T-helper 2 cell (primary cell): ENCODE measurements at places on chromosomes 2 and 18.

DNA sequence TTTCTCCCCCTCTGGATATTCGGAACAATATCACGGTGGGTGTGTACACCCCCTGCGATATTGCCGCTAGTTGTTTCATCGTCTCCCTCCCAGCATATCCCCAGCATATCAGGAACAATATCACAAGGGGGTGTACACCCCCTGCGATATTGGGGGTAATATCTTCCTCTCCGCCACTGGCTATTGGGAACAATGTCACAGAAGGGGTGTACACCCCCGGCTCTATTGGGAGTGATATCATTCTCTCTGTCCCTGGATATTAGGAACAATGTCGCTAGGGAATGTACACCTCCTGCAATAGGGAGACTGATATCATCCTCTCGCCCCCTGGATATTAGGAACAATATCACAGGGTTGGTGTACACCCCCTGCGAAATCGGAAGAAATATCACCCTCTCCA, 1932.0 kb downstream of the SUCLG1 start:
- no peak for DNase-seq

DNA sequence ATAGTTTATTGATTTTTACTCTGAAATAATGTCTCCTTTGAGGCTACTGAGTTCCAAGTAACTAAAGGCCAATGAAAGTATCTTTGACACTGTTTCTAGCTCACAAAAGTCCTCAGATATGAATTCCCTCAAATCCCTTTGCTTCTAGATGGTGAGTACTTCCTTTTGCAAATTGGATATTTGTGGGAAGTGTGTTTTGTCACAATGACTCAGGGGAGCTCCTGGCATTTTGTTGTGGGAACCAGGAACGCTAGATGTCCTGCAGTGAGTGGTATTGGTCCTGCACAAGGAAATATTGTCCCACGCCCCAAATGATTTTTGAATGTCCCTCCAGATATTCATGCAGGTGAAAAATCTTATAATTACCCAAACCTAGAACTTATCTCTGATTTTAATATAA, 24.3 kb downstream of the TACR1 start:
- DNase-seq: no peak

DNA sequence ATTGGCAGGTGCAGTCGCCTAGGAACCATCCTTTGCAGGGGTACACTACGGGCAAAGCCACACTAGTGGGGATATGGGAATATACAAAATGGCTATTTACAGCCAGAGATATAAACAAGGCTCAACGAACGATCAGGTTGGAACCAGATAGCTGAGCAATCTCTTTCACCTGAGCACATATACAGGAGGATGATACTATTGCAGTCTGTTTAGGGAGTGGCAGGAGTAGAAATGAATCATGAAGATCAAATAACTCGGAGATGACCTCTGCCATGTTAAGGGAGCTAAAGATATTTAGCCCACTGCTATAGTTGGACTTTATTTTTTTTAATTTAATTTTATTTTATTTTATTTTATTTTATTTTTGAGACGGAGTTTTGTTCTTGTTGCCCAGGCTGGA, 33.8 kb downstream of the TEX44 start:
- DNase-seq: no peak

DNA sequence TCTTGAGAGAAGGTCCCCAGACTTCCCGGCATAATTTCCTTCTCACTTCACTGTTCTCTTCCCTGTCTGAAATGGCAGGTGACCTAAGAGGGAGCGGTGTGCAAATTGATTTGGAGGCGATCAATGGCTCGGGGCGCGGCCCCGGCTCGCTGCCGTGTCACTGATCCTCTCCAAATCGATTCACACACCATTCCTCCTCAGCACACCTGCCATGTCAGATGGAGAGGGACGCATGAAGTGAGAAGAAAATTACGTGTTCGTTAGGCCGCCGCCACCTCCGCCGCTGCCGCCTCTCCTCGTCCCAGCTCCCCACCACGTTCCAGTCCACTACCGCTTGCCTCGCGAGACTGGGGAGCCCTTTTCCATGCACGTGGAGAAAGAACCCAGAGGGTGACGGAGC, 31.8 kb upstream of the BCL11A start:
- DNase-seq: no peak

GRCh38 chr18:48297139-48297538, 112.0 kb downstream of the ZBTB7C start:
- DNase-seq: no peak
